ENCODE measurements at places on chromosomes 12 and 14.

DNA sequence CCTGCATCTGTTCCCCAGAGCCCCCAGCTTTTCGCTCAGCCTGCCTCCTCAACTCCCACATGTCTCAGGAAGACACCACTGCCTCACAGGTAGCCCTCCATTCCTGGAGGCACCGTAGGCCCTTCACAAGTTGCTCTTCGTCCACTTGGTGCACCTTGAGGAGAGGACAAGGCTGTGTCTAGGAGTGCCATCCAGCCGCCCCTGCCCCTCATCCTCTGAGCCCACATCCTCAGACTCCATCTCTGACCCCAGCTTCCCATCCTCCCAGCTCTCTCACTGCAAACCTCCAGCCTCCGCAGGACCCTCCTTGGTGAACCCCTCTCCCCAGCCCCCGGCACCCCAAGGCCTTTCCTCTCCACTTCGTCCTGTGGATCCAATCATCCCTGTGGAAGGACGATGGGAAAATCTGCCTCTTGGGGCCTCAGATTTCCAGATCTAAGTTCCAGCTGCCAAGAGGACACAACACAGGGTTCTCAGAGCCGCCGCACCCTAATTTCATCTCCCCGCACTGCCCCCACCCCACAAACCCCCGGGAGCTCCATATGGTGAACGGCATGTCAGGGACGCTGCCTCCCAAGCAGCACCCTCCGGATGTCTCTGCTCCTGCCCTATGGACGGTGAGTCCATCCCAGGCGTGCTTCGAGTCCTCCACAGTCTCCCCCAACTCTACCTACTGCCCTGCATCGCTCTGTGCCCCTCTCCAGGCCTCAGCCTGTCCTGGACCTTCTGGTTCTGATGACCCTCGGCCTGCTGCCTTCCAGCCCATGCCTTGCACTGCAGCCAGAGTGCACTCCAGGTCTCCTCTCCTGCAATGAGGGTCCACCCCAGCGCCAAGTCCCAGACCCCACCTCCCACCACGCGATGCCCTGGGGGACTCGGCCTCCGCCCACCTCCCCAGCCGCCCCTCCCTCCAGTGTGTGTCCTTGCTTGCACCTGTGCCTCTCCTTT, 314.1 kb upstream of the DIO3 start:
- no peak for DNase-seq

DNA sequence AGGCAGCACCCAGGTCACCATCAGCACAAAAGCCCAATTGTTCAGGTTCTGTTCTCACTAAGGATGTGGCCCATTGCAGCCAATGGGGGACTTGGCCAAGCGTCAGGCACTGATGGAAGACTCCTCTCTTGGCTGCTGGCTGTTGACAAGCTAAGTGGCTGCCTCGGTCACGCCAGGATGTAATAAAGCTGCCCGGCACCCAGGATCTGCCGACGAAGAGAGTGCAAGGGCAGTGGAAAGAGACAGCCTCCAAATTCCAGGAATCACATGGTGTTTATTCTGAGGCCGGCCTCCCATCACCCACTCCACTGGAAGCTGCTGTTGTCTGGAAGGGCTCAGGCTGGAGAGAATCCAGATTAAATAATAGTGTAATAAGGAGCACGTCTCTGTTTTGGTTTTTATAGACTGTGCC, 451.8 kb upstream of the TBX3 start:
- DNase-seq: no peak

GRCh38 chr14:69324341-69324931, 64.5 kb downstream of the GALNT16 start:
- no peak for DNase-seq

DNA sequence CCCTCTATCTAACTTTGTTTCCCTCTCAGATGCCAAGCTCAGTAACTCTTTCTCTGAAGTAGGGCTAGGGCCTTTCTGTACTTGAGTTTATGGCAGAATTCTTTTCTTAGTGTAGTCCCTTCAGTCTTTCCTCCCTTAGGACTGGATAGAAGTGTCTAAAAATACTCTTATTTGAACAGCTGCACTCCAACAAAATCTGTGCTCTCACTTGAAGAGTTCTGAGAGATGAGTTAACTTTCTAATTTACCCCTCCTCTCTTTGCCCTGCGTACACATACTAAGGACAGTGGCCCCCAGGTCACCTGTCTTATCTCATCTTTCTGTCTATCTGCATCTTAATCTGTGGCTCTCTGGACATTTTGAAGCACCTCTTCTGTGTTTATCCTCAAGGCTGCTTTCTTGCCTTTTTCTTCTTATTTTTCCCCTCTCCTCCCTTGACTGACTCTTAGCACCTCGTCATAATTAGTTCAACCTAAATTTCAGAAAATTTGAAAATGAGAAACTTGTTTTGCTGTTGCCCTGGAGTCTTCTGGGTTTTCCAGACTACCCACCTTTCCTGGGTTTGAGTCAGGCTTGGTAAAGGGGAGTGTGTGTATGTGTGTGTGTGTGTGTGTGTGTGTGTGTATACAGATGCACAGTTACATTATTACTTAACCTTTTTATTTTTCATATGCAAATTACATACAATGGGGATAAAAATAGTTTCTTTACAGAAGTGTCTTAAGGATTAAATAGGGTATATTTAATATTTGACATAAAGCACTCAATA, 23.9 kb downstream of the NCKAP1L start:
- no peak for DNase-seq

DNA sequence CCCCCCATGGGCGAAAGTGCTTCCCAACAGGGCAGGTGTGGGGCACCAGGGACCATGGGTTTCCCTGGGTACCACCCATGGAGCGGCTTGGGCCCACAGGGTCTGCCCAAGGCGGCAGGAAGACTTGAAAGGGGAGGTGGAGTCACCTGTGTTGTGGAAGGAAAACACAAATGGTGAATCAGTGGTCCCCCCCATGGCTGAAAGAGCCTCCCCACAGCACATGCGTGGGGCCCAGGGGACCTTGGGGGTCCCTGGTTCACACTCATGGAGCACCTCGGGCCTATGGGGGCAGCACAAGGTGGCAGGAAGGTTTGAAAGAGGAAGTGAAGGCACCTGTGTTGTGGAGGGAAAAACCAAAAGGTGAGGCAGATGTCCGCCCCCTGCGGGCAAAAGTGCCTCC, 581.9 kb downstream of the ALG10 start:
- DNase-seq: no peak

- no peak for DNase-seq
These were observed 307.2 kb downstream of the CACNA1C start for GRCh38 chr12:2359725-2360629.

GRCh38 chr12:105561546-105562198, 231.2 kb downstream of the C12orf75 start:
- DNase-seq: no peak

DNA sequence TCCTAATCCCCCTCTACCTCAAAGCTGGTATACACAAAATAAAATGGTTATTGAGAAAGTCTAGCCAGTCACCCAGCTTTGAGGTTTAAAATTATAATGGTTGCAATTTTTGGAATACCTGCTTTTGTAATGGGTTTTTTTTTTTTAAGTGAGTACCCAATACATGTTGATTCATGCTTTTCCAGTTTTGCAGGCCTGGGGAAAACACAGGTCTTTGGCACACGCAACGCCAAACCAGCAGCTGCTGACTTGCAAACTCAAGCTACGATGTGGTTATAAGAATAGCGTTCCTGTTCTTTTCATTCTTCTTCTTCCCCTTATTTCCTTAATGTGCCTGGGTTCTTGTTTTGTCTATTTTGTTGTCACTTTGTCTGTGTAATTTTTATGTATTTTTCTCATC, 233.0 kb downstream of the EGLN3 start:
- no peak for DNase-seq

- no peak for DNase-seq
These were observed 40.6 kb upstream of the RBM19 start for GRCh38 chr12:114006482-114007425.

- DNase-seq: no peak
These were observed 9.8 kb downstream of the PSEN1 start for GRCh38 chr14:73146111-73146510.

GRCh38 chr12:94289461-94290312, 141.3 kb downstream of the PLXNC1 start:
- peak; percentile 27 for DNase-seq

DNA sequence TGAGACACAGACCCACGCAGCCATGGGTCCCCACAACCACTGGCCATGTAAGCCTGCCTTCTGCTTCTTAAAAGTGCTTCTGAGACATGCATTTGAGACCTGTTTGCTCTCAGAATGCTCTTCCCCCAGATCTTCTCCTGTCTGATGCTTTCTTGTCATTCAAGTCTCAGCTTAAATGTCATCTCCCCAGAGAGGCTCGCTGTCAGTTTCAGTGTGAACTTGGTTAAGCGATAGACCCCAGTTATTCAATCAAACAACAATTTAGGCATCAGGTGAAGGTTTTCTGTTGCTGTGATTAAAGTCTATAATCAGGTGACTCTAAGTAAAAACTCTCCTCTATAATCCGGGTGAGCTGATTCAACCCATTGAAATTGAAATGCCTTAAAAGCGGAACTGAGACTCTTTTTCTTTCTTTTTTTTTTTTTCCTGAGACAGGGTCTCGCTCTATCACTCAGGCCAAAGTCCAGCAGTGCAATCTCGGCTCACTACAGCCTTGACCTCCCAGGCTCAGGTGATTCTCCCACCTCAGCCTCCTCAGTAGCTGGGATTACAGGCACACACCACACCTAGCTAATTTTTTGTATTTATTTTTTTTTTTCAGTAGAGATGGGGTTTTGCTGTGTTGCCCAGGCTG, 123.4 kb downstream of the KSR2 start:
- DNase-seq: no peak

DNA sequence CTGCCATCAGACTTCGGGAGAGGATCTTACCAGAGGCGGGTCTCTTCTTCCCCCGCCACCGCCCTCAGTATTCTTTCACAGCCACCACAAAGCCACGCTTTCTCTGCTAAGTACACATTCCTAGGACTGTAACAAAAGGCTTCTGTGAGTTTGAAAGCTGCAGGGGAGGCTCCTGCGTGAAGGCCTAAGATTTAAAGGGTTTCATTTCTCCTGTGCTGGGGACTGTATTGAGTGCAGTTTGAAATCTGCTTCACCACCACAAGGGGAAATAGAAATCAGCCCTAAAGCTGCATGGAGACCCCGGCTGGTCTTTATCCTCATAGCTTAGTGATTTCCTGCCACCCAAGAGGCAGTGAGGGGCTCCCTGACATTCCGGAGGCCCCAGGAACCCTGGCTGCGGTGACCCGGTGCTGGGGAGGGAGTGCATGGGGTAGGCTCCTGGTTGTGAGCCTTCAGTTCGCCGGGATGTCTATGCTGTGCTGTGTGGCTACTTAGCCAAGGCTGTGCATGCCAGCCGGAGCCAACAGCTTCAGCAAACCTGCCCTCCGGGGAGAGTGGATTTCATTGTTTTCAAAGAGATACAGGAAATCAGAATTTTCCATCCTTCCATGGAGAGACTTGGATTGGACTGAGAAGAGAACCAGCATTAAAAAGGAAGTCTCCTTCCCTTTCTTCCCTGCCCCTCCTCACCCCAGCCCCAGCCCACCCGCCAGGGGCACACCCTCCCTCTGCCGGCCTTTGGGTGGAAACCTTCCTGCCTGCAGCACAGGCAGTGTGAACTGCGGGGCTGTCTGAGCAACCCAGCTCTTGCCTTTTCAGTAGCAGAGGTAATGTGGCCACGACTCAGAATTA, 163.3 kb downstream of the ETV6 start:
- no peak for DNase-seq

DNA sequence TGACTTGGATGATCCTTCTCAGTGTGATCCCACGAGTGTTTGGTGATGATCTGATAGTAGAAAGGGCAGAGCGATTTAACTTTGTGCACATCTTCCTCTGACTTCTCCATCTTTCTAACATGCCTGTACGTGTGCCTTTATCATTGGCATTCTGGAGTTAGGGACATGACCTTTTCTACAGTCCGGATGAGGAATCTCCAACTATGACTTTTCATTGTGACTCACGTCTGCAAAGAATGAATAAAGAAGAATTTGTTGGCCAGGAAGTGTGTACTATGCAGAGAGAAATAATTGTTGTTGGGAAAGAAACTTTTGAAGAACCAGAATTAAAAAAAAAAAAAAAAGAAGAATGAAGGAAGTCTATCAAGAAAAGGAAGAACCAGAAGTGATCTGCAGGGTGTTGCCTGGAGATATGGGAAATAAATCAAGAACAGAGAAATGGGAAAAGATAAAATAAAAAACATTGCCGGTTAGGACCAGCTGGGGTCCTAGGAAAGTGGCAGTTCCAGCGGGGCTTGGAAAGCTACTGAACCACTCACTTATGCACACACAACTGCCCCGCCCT, 25.3 kb downstream of the PPFIBP1 start:
- DNase-seq: peak; percentile 80

- peak; percentile 38 for DNase-seq
These were observed 193.3 kb downstream of the ANO4 start for GRCh38 chr12:100987552-100988521.

DNA sequence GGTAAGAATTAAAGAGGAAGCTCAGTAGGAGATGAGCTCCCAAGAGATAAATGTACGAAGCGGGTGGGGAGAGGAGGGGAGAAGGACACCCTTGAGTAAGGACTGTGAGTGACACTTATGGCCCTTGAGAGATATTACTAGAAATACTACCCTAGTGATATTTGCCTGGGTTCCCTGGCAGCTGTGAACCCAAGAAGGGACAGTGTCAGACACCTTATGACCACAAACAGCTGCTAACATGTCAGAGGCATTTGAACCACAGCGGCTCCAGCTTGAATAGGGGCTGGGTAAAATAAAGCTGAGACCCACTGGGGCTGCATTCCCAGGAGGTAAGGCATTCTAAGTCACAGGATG, 19.6 kb upstream of the SLC6A12 start:
- no peak for DNase-seq

- DNase-seq: no peak
These were observed 267.7 kb downstream of the AACS start for GRCh38 chr12:125332900-125333299.

GRCh38 chr12:104741077-104741476, 217.0 kb downstream of the SLC41A2 start:
- no peak for DNase-seq

GRCh38 chr14:97709552-97709951, 912.4 kb downstream of the VRK1 start:
- DNase-seq: no peak

- DNase-seq: no peak
These were observed 2.4 kb downstream of the KRT73 start for GRCh38 chr12:52615912-52616311.

- DNase-seq: no peak
These were observed 13.3 kb upstream of the YBX3 start for GRCh38 chr12:10736463-10736862.

- DNase-seq: no peak
These were observed 658.5 kb downstream of the DIO2 start for GRCh38 chr14:79552778-79553177.

- DNase-seq: peak; percentile 48
These were observed at the start of gene OAS1 for GRCh38 chr12:112906712-112907414. TSS of gene OAS1 (plus strand) at chr12:112906962. CDS start at chr12:112907040, 78 bp downstream.

- peak; percentile 91 for DNase-seq
These were observed 114.7 kb downstream of the SLC8A3 start for GRCh38 chr14:70073924-70074566.

GRCh38 chr12:107684990-107685359, 624 bp upstream of the PWP1 start:
- DNase-seq: no peak

GRCh38 chr12:93072340-93072739, 143.2 kb upstream of the EEA1 start:
- DNase-seq: no peak

Data from HTR-8/SVneo (cell line).